ENCODE measurements at places on chromosomes 7 and 10.

DNA sequence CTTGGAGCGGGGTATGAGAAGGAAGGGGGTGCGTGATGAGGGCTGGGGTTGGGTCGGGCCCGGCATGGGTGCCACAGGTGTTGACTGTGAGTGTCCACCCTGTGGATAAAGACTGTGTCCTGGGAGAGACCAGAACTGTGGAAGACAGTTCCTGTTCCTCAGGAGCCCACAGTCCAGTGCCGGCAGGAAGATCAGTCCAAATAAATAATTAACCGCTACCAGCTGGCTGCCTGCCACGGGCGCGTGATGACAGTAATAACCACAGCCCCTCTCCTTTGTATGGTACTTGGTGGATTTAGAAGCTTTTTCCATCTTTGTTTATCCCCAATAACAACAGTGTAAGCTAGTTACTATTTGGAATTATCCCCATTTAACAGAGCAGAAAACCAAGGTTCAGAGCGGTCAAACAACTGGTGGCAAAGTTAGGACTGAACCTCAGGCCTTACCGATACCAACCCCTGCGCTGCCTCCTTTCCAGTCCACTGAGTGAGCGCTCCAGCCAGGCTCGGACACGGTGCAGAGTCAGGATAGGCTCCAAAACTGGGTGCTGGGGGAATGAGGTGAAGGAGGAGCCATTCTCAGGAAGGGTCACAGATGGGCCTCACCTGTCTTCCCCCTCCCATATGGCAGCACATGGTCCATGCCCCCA lies 5.1 kb downstream of the ZMIZ1 start:
- DNase-seq: no peak

- DNase-seq: no peak
Observed at GRCh38 chr7:29173458-29173857, 21.1 kb upstream of the CHN2 start.

GRCh38 chr7:116434820-116435341 lies 64.7 kb upstream of the CAV2 start:
- no peak for DNase-seq

DNA sequence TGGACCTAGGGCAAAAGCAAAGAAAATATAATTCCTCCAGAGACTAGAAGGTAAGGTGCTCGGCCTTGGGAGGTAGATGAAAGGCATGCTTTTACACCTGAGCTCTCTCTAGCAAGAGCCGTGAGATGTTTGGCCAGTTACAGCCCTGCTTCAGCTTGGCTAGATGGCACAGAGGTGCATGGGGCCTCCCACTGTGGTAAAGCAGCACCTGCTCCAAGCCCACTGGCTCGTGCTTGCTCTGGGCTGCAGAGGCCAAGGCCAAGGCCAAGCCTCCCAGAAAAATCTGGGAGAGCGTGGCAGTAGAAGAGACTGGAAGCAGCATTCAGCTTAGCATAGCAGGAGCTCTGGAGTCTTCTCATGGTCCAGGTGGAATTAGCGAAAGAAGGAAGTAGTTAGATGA lies 31.0 kb upstream of the OPALIN start:
- no peak for DNase-seq

GRCh38 chr7:156609010-156609877 lies 31.3 kb upstream of the RNF32 start:
- DNase-seq: no peak

DNA sequence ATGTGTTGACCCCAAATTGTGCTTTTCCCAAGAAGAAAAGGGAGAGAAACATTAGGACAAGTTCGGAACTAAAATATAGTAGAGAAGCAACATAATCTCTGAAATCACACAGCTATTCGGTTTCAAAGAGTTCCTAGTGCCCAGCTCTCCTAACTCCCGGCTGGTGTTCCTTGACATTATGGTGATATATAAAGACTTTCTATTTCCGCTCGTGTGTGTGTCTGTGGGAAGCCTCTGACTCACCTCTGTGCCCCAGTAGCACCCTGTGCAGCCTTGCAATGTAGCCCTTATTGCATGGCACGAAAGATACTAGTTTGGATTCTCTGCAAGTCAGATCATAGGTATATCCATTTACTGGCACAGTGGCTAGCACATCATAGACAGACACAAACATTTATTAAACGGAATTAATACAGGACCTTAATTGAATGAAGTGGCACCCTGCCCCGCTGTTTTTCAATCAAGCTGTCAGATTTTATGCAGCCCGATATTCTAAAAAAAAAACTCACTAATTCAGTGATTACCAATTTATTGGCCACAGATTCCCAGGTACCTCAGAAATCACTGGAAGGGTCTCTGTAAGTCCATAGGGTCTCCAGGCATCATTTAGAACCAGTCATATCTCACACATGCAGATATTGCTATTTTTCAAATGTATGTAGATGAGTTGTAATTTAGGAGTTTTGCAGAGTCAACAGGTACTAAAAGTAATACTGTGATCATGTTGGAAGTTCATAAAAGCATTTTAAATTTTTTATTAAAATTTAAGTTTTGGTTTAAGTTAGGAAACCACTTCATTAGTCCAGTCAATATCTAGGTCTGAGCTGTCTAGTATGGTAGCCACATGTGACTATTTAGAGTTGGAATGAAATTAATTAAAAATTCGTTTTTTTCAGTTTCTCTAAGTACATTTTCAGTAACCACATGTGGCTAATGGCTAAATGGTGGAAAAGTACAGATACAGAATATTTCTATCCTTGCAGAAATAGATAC lies 43.3 kb downstream of the SFTPD start:
- DNase-seq: no peak

GRCh38 chr10:71127773-71128172 lies 84.6 kb upstream of the UNC5B start:
- DNase-seq: no peak

DNA sequence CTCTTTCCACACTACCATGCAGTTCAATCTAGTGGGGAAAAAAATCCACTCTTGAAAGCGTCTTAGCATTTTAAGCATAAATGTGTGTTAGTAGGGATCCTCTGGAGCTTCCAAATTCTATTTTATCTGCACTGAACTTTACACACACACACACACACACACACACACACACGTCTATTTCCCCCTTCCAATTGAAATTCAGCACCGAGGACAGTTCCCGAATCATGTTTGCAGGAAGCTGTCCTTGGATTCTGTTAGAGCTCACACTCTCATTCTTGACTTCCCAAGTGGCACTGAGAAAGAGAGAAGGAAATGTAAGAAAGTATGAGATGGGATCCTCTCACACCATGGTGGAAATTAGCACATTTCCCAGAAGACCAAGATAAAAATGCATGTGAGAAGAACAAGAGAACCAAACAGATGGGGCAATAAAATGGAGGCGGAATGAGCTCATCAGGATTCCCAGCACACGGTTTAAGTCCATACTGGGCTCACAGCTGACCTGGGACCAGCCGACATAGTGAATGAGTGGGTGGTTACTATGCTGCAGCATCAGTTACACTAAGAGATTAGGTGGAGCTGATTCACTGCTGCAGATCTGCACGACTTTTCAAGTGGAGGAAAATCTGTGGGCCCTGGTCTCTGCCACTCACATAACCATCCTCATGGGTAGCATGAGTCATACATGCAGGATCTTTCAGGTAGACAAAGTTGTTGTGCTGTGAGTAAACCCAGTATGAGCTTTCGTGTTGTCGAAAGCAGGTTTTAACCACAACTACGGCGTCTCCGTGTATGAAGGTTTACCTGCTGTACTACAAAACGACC lies 3.3 kb upstream of the NPTX2 start:
- DNase-seq: no peak

DNA sequence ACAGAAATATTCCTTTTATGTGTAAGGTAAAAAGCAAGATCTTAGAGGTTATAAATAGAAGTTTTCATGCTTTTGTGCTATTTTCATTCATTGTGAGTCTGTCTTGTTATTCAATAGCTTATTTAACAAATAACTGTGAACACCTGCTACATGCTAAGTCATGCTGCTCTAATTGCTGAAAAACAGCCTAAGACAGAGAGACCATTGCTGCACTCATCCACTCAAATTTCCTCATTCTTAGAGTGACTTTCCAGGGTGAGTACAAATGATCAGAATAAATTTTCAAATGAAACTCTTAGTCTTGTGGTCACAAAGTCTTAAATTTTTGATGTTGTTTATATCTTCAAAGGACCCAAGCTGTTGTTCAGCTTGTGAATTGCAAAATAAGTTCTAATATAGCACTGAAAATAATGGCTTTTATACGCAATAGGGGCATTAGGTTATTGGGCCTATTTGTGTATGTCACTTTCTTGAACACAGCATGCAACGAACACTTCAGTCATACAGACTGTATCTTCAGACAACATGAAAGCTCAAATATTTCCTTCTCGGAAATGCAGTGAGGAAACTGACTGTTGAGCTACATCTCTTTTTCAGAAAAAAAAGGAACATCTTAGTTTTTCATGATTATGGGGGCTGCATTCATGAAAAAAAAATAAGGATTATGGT lies 247.9 kb upstream of the PCDH15 start:
- no peak for DNase-seq

- DNase-seq: no peak
Observed at GRCh38 chr10:77592946-77593636, 44.5 kb downstream of the KCNMA1 start.

DNA sequence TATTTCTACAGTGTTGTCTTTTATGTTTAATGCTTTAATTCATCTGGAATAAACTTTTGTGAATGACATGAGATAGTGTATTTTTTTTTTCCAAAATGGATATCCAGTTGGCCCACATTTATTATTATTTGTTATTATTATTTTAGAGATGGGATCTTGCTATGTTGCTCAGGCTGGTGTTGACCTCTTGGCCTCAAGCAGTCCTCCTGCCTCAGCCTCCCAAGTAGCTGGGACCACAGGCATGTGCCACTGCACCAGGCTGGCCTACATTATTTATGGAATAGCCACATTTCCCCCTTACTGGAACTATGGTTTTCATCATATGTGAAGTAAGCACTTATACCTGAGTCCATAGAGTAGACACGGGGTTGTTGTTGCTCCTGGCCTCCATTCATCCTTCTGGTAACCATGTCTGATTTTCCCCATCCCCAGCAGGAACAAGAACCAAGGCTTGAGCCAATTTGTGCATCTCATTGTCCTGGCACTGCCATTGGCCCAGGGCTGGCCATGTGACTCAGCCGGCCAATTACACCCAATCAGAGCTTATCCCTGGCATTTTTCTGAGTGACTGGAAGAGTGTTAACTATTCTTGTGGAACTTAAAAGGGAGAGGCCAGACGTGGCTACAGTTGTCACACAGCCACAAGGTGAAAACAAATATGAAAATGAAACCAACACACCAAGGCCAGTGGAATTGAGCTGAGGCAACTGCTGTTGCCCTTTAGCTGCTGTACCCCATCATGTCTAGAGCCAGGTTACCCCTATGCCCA lies 23.1 kb downstream of the PRF1 start:
- no peak for DNase-seq

- no peak for DNase-seq
Observed at GRCh38 chr10:42680267-42680666, 41.9 kb upstream of the ZNF33B start.

DNA sequence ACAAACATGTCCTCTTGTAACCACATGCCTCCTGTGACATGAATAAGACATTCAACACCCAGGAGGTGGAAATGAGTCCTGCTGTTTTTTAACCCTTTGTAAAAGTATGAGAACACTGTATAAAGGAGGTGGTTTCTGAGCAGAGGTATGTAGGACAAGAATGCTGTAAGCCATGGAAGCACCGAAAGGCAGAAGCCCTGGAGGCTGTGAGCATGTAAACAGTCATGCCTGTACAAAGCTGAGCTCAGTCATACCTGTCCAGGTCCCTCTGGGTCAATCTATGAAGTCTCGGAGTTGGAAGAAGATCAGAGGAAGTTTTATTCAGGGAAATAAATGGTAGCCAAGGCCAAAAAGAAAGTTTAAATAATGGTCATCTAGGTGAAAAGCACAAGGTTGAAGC lies 34.7 kb upstream of the XPNPEP1 start:
- DNase-seq: no peak

DNA sequence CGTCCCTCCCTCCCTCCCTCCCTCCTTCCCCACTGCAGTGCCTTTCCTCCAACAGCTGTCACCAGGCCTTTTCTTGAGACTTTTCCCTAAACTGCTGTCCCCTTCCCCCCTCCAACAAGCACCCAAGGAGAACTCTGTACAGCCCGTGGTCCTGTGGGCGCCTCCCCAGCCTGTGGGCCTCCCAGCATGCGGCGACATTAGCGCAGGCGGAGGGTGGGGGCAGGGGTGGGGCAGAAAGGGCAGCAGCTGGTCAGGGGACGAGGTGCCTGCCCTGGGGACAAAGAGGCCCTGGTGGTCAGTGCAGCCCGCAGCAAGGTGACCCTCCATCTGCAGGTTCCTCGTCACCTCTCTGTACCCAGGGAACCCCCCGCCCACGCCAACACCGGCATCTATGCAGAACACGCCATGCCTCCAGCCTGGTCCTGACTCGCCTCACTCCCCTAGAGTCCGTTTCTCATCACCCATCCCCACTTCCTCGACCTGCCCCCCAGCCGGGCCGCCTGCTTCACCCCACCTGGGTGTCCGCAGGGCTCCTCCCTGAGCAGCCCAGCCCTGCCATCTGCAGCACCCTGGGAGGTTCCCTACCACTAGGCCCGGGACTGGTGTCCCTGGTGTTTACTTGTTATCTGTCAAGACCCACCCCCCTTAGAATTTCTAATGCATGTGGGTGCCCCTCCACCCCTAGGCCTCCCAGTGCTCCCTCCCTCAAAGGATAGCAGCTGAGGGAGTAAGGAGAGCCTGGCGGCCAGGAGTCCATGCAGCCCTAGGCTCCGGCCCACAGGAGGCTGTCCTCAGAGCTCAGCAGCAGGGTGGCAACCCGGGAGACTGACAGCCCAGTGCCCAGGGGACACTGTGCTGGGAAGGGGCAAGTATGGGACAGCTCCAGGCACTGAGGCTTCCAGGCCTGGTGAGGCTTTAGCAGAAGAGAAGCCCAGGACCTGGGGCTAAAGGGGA lies 147.8 kb downstream of the ARHGAP22 start:
- no peak for DNase-seq

DNA sequence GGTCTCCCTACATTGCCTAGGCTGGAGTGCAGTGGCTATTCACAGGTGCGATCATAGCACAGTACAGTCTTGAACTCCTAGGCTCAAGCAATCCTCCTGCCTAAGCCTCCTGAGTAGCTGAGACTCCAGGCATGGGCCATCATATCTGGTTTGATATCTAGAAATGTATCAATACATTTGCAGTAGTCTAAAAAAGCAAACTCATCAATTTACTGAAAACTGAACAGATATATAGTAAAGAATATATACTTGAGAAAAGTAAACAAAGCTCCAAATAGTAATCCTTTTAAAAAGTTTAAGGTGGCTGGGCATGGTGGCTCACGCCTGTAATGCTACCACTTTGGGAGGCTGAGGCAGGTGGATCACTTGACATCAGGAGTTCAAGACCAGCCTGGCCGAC lies 57.1 kb upstream of the KMT2C start:
- no peak for DNase-seq

- DNase-seq: no peak
Observed at GRCh38 chr7:131554880-131555516, 1.4 kb downstream of the PODXL start.

DNA sequence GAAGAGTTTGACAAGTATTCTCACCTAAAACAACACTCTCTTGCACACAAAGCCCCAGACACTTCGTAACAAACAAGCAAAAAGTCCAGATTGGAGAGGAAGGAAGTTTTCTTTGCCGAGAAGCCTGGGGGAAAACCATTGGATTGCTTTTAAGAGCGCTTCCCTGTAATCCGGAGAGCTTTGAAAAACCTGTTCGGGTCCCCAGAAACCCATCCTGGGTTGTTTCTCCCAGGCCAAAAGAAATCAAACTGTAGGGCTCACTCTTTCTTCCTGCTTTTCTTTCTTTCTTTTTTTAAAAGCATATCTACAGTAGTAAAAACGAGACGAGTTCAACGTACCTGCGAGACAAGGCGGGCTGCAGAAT lies 655 bp downstream of the SP8 start:
- DNase-seq: no peak

GRCh38 chr10:94279835-94280709 lies 82.7 kb downstream of the NOC3L start:
- DNase-seq: no peak

GRCh38 chr10:132308587-132309470 lies 1.1 kb upstream of the STK32C start:
- DNase-seq: no peak
